Fibroblast of mammary gland (primary cell): ENCODE measurements at places on chromosomes 7 and 10.

GRCh38 chr7:20030915-20031362 lies 186.2 kb downstream of the MACC1 start:
- DNase-seq = peak; percentile 64

DNA sequence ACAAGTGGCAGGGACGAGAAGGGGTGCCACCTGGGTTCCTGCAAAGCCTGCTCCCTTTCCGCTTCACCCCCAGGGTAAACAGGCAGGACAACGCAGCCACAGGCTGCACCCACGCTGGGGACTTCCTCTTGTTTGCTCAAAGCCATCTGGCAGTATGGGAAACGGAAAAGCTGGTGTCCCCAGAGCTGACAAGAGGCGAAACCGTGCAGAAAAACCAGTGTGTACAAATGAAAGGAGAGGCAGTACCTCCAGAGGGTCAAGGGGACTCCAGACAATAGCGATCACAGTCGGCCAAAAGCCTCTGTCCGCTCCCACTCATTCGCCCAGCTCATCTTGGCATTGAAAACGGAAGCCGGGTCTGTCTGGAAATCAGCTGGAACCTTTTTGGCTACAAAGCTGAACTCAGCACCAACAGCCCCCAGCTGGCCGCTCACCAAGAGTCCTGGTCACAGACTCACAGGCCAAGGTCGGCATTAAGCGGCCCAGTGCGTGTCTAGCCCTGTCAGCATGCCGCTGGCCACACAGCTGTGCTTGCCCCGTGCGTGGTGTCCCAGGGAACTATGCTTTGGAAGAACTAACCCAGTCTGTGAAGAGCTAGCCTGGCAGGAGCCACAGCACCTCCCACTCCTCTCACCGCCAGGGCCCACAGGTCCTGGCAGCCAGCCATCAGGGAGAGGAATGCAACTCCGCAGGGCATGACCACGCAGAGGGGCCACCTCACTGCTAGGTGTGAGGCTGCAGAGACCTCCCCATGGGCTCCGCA lies 10.4 kb downstream of the TNS3 start:
- peak; percentile 72 for DNase-seq

GRCh38 chr7:55415173-55415778 lies 50.1 kb downstream of the LANCL2 start:
- peak; percentile 67 for DNase-seq

- DNase-seq = no peak
Measured at GRCh38 chr7:22733761-22734160, 6.8 kb downstream of the IL6 start.

GRCh38 chr10:80518807-80519360 lies 18.8 kb upstream of the SH2D4B start:
- DNase-seq = no peak

DNA sequence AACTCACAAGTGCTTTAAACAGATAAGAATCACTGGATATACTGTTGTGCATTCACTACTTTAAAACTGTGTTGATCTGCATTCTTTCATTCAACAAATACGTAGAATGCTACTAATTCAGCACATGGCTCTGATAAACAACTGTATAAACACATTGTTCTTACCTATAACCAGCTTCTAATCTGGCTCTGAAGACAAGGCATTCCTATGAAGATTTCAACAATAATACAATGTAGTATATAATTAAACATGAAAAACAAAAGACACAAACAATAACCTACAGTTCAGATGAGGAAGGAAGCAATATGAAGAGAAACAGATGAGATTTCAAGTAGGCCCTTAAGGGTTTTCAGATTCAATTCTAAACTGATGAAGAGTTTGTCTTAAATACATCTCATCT lies 31.1 kb upstream of the ANLN start:
- no peak for DNase-seq

DNA sequence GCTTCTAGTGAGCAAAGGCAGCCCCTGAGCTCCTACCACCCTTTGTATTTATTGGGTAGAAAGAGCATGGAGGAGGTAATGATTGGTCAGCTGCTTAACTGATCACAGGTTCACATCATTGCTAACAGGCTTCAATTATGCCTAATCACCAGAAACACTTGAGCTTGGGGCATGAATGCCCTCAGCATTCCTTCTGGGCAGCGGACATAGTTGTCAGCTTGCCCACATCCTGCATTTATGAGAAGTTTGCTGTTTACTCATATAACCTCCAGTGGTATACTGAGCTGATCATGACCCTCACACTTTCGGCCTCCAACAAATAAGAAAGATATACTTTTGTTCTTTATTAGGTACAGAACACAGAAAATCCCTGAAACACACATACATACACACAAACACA lies 140.3 kb upstream of the ODAD2 start:
- DNase-seq = no peak
